Suprapubic skin (tissue), 4 donors: ENCODE measurements at places on chromosomes 12 and 14. TPM values are rescaled to one million over a fixed set of nuclear protein-coding genes. Genes with fewer than 3 reads are reported as not detected.

- no peak overlapping the region for H3K4me3 ChIP-seq
- peaks cover 16% of the 10 kb centered on the region for H3K27me3 ChIP-seq
- no peak overlapping the region for H3K27ac ChIP-seq
- no peaks in the 10 kb centered on the region for H3K36me3 ChIP-seq
- DNase-seq: no peak
- no peaks in the 10 kb centered on the region for H3K4me1 ChIP-seq
These were observed 15.7 kb upstream of the SLC10A1 start for GRCh38 chr14:69812711-69813110.

The KCNJ8 gene
- total RNA-seq: 2.5 TPM

GRCh38 chr14:103562179-103562428 is 353 bp downstream of the BAG5 start:
- H3K4me3 ChIP-seq: peak overlapping the region; percentile 89
- H3K4me1 ChIP-seq: peaks cover 71% of the 10 kb centered on the region
- no peaks in the 10 kb centered on the region for H3K27me3 ChIP-seq
- H3K27ac ChIP-seq: peak overlapping the region; percentile 99
- peak; percentile 79 for DNase-seq

The POTEM gene
- not detected for total RNA-seq

- no peak overlapping the region for H3K27ac ChIP-seq
- H3K36me3 ChIP-seq: no peaks in the 10 kb centered on the region
- DNase-seq: no peak
- no peak overlapping the region for H3K4me3 ChIP-seq
- H3K4me1 ChIP-seq: no peaks in the 10 kb centered on the region
These were observed 79.1 kb downstream of the OTX2 start for GRCh38 chr14:56731187-56731586.

The PRICKLE1 gene
- 5.8 TPM for total RNA-seq

GRCh38 chr12:1501695-1502378 is 92.5 kb downstream of the FBXL14 start:
- H3K27ac ChIP-seq: no peak overlapping the region
- H3K4me3 ChIP-seq: no peak overlapping the region
- H3K36me3 ChIP-seq: no peaks in the 10 kb centered on the region
- H3K4me1 ChIP-seq: peaks cover 5% of the 10 kb centered on the region
- no peaks in the 10 kb centered on the region for H3K27me3 ChIP-seq

GRCh38 chr14:49582113-49582977 is 3.8 kb downstream of the RPS29 start:
- peaks cover 16% of the 10 kb centered on the region for H3K36me3 ChIP-seq
- H3K27ac ChIP-seq: no peak overlapping the region
- DNase-seq: no peak
- H3K4me3 ChIP-seq: no peak overlapping the region
- H3K4me1 ChIP-seq: peaks cover 31% of the 10 kb centered on the region
- no peaks in the 10 kb centered on the region for H3K27me3 ChIP-seq

The PLEKHG3 gene
- total RNA-seq: 97.4 TPM

- H3K27me3 ChIP-seq: no peaks in the 10 kb centered on the region
- peak within 1 kb of the TSS; percentile 96 for H3K27ac ChIP-seq
- H3K4me1 ChIP-seq: peaks cover 42% of the 10 kb centered on the region
- peak within 1 kb of the TSS; percentile 86 for H3K4me3 ChIP-seq
These were observed at the start of gene MMP14 for GRCh38 chr14:22836301-22837113. TSS of gene MMP14 (plus strand) at chr14:22836585. CDS start at chr14:22836818, 233 bp downstream.

DNA sequence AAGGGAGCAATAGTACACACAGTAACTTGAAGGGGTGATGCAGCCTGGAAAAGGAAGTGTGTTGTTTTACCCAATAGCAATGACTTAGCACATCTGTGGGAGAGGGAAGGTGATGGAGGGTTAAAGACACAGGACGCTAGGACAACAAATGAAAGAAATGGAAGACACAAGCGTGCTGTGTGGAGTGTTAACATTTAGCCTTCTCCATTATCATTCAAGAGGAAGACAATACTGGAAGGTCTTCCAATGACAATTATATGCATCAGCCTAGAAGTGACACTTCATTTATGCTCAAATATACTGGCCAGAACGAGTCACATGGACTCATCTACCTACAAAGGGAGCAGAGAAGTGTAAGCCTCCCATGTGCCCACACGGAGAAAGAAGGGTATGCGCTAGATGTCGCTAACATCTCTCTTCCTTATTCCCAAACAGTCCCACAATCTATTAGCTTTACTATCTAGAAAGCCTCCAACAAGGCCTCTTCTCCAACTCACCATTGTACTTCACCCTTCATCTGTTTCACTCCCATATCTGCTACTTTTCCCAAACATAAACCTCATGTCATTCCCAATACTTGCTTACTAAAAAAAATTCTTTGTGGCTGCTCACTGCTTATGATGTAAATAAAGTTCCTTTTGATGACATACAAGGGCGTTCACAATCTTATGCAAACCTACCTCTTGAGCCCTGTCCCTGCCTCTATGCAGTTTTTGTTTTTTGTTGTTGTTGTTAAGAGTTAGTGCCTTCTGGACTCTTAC is 20.3 kb downstream of the PPM1H start:
- no peak overlapping the region for H3K27ac ChIP-seq
- no peaks in the 10 kb centered on the region for H3K36me3 ChIP-seq
- no peak overlapping the region for H3K4me3 ChIP-seq
- H3K27me3 ChIP-seq: no peaks in the 10 kb centered on the region
- no peaks in the 10 kb centered on the region for H3K4me1 ChIP-seq

GRCh38 chr14:87170179-87170578 is 822.8 kb downstream of the GALC start:
- H3K4me3 ChIP-seq: no peak overlapping the region
- H3K36me3 ChIP-seq: no peaks in the 10 kb centered on the region
- no peaks in the 10 kb centered on the region for H3K4me1 ChIP-seq
- no peaks in the 10 kb centered on the region for H3K27me3 ChIP-seq
- no peak overlapping the region for H3K27ac ChIP-seq

DNA sequence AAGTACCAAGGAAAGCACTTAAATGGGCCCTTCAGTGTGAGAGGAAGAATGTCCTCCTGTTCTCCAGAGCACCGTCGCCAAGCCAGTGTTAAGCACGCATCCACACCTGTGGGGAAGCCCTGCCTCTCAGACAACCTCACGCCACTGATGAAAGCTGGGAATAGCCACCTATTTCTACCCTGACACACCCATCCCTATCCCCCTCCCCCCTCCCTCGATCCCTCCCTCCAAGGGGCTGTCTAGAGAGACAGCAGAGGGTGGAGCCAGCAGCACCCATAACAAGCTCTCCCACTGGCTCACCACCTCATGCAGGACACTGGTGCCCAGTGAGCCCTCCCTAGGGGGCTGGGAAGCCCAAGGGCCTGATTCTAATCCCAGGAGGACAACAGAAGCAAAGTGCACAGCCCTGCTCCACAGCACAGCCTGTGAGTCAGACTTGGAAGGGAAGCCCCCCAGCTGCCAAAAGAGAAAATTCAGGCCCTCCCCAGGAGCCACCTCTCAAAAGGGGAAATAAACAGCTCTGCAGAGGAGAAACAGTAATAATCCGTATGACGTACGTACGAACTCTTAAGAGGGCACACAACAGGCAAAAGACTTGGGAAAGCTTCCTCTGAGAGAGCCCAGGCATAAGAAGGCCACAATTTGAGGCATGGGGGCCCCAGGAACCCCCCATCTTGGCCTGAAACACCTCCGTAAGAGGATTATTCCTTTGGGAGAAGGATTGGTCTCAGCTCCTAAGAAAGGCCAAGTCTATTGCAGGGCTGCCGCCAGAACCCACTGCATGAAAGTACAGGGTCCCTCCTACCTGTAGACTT is 7.8 kb downstream of the PITPNM2 start:
- peak overlapping the region; percentile 73 for H3K27ac ChIP-seq
- H3K4me3 ChIP-seq: no peak overlapping the region
- H3K27me3 ChIP-seq: no peaks in the 10 kb centered on the region
- H3K36me3 ChIP-seq: no peaks in the 10 kb centered on the region
- peaks cover 47% of the 10 kb centered on the region for H3K4me1 ChIP-seq

DNA sequence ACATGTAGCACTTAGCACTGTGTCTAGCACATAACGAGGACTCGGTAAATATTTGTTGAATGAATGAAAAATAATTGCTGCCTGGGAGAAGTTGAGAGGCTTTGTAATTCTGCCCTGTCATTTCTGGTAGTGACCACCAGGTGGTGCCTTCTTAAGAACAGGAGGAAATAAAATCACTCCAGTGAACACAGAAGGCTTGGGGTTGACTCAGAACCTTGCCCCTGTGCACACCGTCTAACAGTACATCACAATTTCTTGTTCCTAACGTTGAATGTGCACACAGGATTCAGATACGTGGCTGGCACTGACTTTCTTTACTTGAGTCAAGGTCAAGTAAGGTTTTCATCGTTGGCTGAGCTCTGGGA is 91.8 kb downstream of the RGS6 start:
- H3K36me3 ChIP-seq: no peaks in the 10 kb centered on the region
- no peak overlapping the region for H3K27ac ChIP-seq
- no peak for DNase-seq
- peaks cover 10% of the 10 kb centered on the region for H3K4me1 ChIP-seq
- no peak overlapping the region for H3K4me3 ChIP-seq
- H3K27me3 ChIP-seq: no peaks in the 10 kb centered on the region

The RNFT2 gene
- 0.40 TPM for total RNA-seq

- H3K27ac ChIP-seq: no peak overlapping the region
- H3K4me1 ChIP-seq: peaks cover 4% of the 10 kb centered on the region
- H3K4me3 ChIP-seq: no peak overlapping the region
- no peaks in the 10 kb centered on the region for H3K27me3 ChIP-seq
- H3K36me3 ChIP-seq: no peaks in the 10 kb centered on the region
These were observed 26.5 kb downstream of the CRACR2A start for GRCh38 chr12:3726456-3726855.

The PZP gene
- total RNA-seq: 0.15 TPM

The MYF5 gene
- not detected for total RNA-seq

DNA sequence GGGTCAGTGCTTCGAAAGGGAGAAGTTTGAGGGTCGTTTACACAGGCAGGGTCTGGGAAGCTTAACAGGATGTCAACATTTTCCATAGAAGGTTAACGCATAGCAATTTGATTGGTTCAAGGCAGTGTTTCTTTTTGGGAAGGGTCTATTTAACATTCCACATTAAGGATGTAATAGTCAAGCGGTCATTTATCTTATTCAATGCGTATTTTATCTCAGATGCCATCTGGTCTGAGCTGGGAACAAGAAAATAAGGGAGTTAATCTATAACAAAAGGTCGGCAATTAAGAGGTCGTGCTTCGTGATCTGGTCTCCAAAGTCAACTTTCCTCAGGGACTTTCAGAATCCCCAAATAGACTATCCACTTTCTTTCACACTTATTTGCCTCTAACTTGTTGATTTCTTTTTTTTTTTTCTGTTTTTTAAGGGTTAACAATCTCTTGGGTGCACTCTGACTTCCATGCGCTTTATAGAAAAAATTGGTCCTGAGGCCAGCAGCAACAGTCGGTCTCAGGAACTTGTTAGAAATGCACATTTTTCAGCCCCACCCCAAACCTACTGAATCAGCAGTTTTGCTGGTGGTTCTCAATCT is 550 bp upstream of the RESF1 start:
- peaks cover 3% of the 10 kb centered on the region for H3K36me3 ChIP-seq
- peak overlapping the region; percentile 81 for H3K4me3 ChIP-seq
- no peaks in the 10 kb centered on the region for H3K27me3 ChIP-seq
- no peak for DNase-seq
- peaks cover 38% of the 10 kb centered on the region for H3K4me1 ChIP-seq

GRCh38 chr14:75230140-75230792 is 48.4 kb upstream of the FOS start:
- H3K27ac ChIP-seq: peak overlapping the region; percentile 67
- no peaks in the 10 kb centered on the region for H3K36me3 ChIP-seq
- peaks cover 16% of the 10 kb centered on the region for H3K4me1 ChIP-seq
- no peak overlapping the region for H3K4me3 ChIP-seq
- no peak for DNase-seq
- H3K27me3 ChIP-seq: no peaks in the 10 kb centered on the region

- peaks cover 24% of the 10 kb centered on the region for H3K4me1 ChIP-seq
- H3K36me3 ChIP-seq: no peaks in the 10 kb centered on the region
- no peak for DNase-seq
- H3K27me3 ChIP-seq: no peaks in the 10 kb centered on the region
These were observed 155.2 kb downstream of the TGFB3 start for GRCh38 chr14:75826599-75826998.

The PLCZ1 gene
- total RNA-seq: not detected

DNA sequence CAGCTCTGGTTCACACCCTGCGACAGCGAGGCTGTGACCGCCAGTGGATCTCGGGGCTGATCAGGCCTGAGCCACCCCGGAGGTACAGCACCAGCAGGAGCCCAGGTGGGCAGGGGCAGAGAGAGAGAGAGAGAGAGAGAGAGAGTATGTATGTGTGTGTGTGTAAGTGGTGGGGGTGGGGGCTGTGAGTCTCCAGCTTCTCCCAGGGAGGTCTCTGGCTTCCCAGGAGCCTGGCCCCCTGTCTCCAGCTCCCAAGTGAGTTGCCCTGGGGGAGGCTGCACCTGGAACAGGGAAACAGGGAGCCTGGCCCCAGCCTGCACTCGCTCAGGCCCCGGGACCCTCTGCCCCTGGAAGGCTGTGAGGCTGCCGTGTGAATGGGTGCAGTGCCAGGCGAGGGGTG is 2.0 kb downstream of the C14orf180 start:
- peaks cover 88% of the 10 kb centered on the region for H3K27me3 ChIP-seq
- H3K4me3 ChIP-seq: no peak overlapping the region
- no peak overlapping the region for H3K27ac ChIP-seq
- no peaks in the 10 kb centered on the region for H3K36me3 ChIP-seq
- no peak for DNase-seq
- peaks cover 21% of the 10 kb centered on the region for H3K4me1 ChIP-seq
